Transverse colon (tissue), 4 donors: ENCODE measurements at places on chromosomes 1 and 21. TPM values are rescaled to one million over a fixed set of nuclear protein-coding genes. Genes with fewer than 3 reads are reported as not detected.

The GRIK1 gene
- not detected for total RNA-seq

The NTMT2 gene
- total RNA-seq = not detected

The GPR61 gene
- total RNA-seq = not detected

The MTARC1 gene
- total RNA-seq = 10.0 TPM

The FCGR1A gene
- total RNA-seq = not detected

The ADAMTSL4 gene
- total RNA-seq = 17.5 TPM

The CD1C gene
- total RNA-seq = 7.1 TPM

The MPL gene
- not detected for total RNA-seq
